GM10248 (cell line): ENCODE measurements at places on chromosomes 6 and 20.

DNA sequence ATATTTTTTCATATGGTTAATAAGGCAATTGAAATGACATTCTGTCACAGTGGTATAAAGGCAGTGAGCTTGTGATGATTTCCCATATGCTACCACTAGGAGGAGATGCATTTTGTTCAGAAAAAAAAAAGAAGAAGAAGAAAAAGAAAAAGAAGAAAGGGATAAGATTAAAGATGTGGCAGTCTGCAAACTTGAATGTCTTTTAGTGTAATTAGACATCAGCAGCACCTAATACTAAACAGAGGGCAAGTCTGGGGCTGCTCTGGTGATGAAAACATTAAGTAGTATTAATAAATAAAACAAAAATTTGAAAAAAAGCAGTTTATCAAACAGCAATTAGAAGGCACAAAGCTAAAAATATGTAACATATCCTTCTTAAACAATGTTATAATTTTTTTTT, 95.4 kb upstream of the DEFB112 start:
- DNase-seq: no peak

DNA sequence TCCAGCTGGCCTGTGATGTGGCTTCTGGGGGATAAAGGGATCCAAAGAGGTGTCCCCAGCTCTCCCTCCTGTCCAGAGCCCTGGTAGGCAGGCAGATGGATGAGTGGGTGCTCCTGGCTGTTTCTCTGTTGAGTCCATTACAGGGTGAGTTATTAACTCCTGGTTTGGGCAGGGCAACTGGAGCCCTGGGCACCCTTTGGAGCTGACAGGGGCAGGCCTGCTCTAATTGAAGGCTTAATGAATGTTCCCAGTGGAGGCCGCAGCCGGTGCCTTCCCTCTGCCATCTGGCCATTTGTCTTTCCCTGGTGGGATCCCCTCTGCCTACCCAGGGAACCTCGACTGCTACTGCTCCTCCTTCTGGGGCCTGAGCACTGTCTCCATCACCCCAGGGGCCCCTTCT, 44.7 kb upstream of the MLN start:
- DNase-seq: no peak

DNA sequence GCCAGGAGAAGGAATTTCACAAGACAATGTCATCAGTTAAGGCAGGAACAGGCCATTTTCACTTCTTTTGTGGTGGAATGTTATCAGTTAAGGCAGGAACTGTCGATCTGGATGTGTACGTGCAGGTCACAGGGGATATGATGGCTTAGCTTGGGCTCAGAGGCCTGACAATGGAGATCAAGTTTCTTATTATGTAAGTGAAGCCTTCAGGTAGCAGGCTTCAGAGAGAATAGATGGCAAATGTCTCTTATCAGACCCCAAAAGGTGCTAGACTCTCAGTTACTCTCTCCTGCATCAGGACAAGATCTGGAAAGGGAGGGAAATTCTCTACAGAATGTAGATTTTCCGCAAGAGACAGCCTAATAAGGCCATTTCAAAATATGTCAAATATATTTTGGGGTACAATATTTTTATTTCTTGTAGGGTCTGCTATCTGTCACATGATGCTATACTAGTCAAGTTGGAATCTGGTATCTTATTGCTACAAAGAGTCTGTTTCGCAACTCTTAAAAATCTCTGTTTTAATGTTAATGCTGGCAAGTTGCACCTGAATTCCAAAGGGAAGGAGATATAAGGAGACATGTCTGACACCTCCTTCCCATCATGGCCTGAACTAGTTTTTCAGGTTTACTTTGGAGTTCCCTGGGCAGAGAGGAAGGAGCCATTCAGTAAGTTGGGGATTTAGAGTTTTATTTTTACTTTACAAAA, 48.8 kb downstream of the TRDN start:
- no peak for DNase-seq

GRCh38 chr6:100376103-100376502, 88.6 kb downstream of the SIM1 start:
- no peak for DNase-seq

DNA sequence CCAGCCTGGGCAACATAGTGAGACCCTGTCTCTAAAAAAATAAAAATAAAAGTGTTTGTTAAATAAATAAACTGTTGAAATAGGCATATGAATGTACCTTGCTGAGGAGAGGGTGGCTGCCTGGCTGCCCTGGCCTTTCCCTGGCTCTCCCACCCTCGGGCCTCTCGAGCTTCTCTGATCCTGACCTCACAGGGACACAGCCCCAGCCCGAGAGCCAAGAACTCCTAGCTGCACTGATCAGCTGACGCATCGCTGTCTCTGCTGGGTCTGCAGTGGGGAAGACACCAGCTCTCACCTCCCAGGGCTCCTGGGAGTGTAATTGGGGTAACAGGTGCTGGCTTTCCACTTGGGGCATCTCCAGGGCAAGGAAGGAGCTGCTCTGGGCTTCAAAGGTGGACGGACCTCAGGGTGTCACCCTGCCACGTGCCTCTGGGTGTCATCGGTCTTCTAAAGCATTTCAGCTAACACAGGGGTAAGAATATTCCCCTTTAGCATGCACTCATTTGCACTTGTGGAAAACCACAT, 6.9 kb downstream of the TCF15 start:
- DNase-seq: no peak

DNA sequence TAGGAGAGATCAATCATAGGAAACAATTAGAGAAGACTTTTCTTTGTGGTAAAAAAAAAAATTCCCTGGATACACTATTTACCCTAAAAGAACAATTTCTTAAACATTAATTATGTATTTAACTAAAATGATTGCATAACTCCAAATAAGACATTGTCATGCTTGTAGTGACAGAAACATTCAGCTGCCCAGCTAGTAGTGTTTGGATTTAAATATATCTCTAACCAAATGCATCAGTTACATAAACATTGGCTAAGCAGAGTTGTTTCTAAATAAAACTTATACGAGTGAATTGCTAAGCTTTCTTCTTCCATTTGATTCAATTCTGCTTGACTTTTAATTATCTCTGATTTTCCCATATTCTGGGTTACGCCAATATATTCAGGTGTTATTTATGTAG, 23.7 kb downstream of the MLIP start:
- DNase-seq: no peak

- DNase-seq: peak; percentile 54
Observed at GRCh38 chr20:48457193-48458002, 370.4 kb downstream of the PREX1 start.

DNA sequence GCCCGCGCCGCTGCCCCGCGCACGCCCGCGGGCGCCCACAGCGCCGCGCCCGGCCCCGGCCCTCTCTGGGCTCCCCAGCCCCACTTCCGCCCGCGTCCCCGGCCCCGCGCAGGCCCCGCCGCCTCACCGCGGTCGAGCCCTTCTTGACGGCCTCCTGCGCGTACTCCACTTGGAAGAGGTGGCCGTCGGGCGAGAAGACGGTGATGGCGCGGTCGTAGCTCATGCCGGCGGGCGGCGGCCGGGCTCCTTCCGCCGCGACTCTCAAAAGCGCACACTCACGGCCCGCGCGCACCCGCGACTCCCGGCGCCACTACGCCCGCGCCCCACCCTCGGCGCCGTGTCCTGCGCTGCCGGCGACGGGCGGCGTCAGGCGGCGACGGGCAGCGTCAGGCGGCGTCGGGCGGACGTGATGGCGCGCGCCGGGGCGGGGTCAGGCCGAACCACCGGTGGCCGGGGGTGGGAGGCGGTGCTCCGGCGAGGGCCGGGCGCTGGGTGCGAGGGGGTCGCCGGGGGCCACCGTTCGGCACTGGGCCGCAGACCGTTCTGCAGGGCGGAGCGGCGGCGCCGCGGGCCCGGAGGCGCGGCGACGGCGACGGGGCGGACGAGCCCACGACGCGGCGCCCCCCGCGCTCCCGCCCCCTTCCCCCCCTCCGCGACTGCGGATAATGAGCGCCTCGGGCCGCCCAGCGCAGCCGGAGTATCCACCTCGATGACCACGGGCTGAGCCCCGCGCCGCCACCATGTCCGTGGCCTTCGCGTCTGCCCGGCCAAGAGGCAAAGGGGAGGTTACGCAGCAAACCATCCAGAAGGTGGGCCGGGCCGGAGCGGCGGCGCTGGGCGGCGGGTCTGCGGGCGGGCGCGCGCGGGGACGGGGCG, at the start of the genes PSMA7 and SS18L1:
Gene PSMA7, minus strand, starts transcription at position 314 of the 876 bp plus-strand sequence. Its CDS starts 91 bp downstream, at position 223.
Gene SS18L1, plus strand, starts transcription at position 689 of the 876 bp plus-strand sequence. Its CDS starts 52 bp downstream, at position 741.
- peak; percentile 94 for DNase-seq

DNA sequence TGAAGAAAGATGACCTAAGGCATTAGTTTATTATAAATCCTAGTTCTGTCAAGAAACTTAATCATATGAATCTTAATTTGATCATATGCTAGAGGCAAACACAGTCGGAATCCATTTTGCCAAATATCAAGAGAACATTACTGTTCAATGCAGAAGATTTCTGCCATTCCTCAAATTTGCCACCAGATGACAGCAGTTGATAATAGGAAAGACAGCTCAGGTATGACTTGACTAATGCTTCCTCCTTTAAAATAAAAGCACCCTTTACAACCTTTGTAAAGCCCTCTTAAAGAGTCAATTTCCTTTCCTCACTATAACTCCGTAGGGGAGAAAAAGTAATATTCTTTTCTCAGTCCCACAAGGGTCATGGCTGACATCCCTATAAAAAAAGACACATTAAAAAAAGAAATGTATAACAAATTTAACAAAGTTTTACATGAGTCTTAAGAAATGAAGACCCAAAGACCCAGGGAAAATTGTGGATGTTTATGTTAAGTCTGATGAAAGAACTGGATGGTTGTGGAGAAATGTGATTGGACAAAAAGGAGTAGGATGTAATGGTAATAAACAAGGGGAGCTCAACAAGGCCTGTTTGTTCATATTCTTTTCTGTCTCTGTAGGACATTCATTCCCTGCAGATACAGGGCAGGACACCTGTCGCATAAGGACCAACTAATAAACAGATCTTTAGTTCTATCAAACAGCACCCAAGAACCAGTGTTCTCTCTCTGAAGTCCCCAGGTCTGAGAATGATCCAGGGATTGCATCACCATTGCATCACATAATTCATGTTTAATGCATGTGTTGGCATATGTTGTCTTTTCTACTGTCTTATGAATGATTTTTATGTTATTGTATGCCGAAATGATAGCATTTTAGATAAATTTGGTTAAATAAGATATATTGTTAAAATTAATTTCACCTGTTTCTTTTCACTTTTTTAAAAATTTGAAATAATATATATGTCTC, 23.0 kb upstream of the IL17A start:
- DNase-seq: peak; percentile 30

- no peak for DNase-seq
Observed at GRCh38 chr6:121959501-121959900, 440.0 kb upstream of the HSF2 start.

DNA sequence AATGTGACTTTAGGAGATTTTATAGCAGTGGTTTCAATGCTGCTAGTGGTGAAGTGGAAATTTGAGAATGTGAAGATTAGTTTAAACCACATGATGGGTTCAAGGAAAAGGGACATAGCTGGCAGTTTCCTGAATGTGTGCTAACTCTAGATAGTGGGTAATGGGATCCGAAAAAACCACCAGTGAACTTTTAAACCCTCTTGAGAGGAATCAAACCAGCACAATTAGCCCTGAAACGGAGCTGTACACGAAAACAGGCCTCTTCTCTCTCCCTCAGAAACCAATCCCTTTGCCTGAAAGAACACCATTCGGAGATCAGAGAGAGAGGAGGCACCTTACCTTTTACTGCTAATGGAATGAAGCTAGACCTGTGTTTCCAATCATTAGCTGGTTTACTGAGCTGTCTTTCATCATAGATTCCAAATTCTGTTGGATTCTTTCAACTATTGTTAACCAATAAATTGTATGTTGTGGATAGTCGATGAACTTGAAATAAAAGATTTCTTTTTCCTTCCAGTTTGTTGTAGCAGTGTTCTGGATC, 103.9 kb downstream of the AIG1 start:
- no peak for DNase-seq

DNA sequence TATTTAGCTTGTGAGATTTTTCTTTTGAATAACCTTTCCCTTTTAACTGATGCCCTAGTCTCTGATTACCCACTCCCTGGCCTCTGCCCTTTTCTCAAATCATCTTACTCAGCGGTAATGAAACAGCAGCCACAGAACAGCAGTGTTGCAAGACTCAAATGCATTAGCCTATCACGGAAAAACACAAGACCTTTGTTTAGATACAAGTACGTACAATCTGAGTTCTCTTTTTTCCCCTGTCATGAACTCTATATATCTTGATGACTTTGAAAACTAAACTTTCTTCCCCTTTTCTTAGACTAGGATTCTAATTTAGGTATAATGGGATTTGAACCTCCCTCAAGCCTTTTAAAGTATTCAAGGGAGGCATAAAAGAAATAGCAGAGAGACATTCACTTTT, 1034.9 kb downstream of the EYS start:
- no peak for DNase-seq

DNA sequence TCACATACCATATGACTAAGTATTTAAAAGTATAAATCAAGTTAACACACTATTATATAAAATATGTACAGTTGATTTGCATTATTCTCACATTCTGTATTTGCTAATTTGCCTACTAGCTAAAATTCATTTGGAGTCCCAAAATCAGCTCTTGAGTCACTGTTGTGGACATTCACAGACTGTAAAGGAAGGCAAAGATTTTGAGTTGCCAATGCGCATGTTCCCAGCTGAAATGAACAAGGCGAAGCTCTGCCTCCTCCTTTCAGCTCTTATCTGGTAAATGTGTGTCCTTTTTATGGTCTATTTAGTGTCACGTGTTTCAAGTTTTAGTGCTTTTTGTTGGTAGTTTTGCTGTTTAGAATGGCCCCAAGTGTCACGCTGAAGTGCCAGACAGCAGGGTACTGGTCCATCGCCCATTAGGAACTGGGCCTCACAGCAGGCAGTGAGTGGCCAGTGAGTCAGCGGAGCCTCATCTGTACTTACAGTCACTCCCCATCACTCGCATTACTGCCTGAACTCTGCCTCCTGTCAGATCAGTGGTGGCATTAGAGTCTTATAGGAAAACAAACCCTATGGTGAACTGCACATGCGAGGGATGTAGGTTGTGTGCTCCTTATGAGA, 87.2 kb upstream of the ADTRP start:
- DNase-seq: no peak

- no peak for DNase-seq
Observed at GRCh38 chr6:53474010-53474409, 70.9 kb downstream of the GCLC start.

DNA sequence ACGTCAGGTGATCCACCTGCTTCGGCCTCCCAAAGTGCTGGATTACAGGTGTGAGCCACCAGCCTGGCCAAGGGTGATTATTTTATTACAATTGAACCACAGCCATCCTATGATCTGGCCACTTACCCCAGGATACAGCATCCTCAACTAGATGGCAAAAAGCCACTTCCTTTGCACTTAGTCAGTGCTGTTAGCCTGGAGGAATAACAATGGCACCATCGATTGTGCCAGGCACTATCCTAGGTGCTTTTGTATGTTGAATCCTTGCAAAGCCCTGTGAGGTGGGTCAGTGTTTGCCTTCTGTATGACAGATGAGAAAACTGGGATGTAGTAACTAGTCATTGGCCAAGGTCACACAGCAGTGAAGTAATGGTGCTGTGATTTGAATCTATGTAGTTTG, 11.2 kb upstream of the TTPAL start:
- no peak for DNase-seq

DNA sequence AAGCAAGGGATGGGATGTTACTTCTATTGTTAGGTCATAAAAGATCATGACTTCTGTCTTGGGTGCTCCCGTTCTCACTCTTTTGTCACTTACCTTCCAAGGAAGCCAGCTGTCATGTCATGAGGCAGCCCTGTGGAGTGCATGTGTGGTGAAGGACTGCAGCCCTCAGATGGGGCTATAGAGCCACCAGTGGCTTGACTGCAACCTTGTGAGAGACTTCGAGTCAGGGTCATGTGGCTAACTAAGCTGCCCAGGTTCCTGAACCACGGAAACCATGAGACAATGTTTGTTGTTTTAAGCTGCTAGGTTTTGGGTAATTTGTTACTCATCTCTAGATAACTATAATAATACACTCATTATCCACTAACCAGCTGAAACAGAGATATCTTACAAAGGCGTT, 477.1 kb downstream of the BTBD3 start:
- no peak for DNase-seq
